ENCODE measurements at places on chromosomes 7 and 10.

GRCh38 chr7:94394437-94395140, at the start of gene COL1A2:
Gene COL1A2, plus strand, starts transcription at chr7:94394895. Its CDS starts 137 bp downstream, at chr7:94395032.
- DNase-seq: no peak

DNA sequence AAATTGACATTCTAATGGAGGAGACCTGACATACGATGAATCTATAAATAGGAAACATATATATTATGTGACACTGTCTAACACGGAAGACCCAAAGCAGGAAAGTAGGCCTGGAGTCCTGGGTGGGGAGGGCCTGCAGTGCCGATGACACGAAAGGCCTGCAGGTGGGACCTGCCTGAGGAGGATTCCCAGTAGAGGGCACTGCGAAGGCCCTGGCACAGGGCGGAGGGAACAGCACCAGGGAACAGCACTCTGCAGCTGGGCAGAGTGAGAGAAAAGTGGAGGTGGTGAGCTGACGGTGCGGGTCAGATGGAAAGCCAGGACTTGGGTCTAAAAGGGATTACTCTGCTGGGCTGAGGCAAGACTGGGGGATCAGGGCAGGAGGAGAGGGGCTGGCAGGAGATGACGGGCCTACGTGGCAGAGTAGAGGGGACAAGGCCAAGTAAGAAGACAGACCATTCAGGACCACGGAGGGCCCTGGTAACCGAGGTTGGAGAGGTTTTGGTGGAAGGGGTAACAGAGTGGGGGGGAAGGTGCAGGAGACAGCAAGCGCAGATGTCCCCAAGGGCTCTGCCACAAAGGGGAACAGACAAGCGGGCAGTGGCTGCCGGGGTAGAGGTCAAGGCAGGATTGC, 8.1 kb downstream of the ZNF746 start:
- DNase-seq: no peak

- no peak for DNase-seq
These were observed 586.8 kb downstream of the SORCS1 start for GRCh38 chr10:106577756-106578155.

GRCh38 chr7:12930534-12930933, 243.1 kb downstream of the ARL4A start:
- no peak for DNase-seq

- DNase-seq: no peak
These were observed 140.7 kb downstream of the GRK5 start for GRCh38 chr10:119348106-119348505.

DNA sequence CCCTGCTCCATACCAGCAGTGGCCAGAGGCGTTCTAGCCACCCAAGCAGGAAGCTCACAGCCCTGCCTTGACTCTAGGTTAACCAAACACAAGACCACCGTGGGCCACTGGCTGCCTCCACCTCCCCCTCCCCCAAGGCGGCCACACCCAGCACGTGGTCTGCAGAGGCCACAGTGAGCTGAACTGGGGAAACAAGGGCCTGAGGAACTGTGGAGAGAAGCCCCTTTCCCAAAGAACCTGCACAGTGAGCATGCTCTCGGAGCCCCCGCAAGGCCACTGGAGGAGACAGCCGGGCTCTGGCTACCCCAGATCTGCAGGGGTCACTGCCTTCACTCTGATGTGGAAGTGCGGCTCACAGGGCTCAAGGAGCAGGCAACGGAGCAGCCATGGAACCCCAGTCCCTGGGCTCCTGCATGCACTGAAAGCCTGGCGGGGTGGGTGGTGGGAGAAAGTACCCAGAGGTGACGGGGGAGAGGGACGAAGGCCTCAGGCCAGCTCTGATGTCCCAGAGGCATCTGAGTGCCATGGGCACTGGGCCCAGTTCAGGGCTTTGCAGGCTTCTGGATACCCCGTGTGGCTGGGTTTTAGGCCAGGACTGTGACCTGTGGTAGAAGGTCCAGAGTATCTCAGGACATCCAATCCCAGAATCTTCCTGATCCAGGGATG, 189.2 kb downstream of the EBF3 start:
- no peak for DNase-seq

GRCh38 chr7:155377071-155377837, 79.6 kb downstream of the INSIG1 start:
- DNase-seq: no peak

Data from stimulated activated CD4-positive, alpha-beta T cell treated with anti-CD3 and anti-CD28 coated beads, Interleukin-1b, Interleukin-23, amount 100 ng/mL, for 1 hour (primary cell).